ENCODE measurements at places on chromosomes 2 and 18.

- no peak for DNase-seq
Measured at GRCh38 chr18:33745151-33745795, 167.3 kb downstream of the ASXL3 start.

- peak; percentile 60 for DNase-seq
Measured at GRCh38 chr2:228875152-228875900, 395.8 kb downstream of the PID1 start.

GRCh38 chr2:162838136-162838497 is 450 bp downstream of the KCNH7 start:
- no peak for DNase-seq

GRCh38 chr18:23166891-23167541 is 31.7 kb downstream of the CABLES1 start:
- no peak for DNase-seq

DNA sequence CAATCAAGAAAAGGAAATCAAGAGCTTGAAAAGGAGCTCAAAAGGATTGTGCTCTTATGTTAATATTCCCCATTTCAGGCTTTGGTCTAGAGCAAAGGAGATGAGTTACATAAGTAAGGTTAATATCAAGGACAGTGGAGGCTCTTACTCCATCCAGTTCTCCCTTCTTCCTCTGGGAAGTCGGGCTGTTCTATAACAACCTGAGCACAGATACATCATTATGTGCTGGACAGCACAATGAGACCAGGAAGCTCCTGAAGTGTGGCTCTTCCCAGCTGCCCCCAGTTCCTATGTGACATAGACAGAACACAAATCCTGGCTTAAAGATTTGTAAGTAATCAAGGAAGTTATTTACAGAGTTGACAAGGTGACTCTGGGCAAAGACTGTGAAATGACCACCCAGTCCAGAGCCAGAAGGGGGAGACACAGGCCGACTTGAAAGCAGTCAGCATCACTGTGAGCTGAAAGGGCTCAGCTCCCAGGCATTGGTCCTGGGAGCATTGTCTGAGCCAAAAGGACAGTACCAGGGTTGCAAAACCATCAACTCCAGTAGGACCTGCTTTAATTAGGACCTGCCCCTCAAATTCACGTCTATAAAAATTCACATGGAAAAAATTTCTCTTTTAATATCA is 917.6 kb upstream of the ACVR2A start:
- DNase-seq: peak; percentile 86
